ENCODE measurements at places on chromosomes 13 and 19.

- DNase-seq = no peak
Measured at GRCh38 chr13:77733674-77734073, 36.2 kb downstream of the SLAIN1 start.

DNA sequence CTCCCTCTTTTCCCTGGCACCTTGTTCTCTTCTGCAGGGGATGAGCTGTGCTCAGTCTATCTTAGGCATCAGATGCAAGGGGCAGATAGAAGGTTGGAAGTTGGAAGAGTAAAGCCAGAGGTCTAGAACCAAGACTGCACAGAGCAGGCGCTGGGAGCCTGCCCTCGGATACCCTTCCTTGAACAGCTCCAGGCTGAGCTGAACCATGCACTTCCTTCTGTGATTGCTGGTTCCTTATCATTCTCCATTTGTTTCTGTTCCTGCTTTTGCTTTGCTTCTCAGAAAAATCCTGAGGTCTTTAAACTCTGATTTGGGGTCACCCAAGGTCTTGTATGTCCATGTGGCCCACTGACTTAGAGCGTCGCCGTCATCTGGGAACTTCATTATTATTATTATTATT is 36.3 kb downstream of the ARHGEF18 start:
- no peak for DNase-seq

DNA sequence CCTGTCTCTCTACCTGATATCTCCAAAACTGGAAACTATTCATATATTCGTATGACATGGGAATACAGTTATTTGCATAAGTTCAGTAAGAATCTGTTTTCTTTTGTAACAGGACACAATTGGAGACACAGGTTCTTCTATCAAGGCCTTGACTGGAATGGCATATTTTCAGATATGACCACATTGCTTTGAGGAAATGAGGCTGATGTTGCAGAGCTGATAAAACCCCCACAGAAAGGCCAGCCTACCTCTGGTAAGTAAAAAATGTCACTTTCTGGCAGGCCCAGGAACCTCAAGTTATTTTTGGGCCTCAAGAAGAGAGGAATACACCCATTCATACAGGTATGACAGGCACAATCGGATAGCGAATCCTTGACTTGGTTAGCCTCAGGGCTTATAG is 29.5 kb upstream of the KBTBD6 start:
- DNase-seq = no peak

GRCh38 chr13:97432232-97432916 is 1.6 kb upstream of the RAP2A start:
- DNase-seq = no peak

GRCh38 chr19:41353466-41354342 is at the start of gene TGFB1:
Gene TGFB1, minus strand, starts transcription at chr19:41353922. Its CDS starts 878 bp downstream, at chr19:41353044.
- DNase-seq = peak; percentile 98

- DNase-seq = no peak
Measured at GRCh38 chr19:50030225-50030624, 4.4 kb downstream of the ZNF473 start.

- no peak for DNase-seq
Measured at GRCh38 chr13:69565334-69565733, 542.3 kb upstream of the ATXN8OS start.

GRCh38 chr13:107788464-107789165 is 426.7 kb downstream of the LIG4 start:
- DNase-seq = no peak

DNA sequence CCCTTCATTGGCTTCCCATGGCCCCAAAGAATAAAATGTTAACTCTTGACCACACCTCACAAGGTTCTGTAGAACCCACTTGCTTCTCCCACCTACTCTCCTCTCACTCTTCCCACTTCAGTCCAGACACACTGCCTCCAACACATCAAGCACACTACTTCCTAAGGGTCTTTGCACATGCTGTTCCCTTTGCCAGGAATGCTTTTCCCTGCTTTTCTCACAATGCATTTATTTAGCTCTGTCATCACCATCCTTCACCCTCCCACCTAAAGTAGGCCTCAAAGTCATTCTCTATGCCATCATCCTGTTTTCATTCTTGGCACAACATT is 7.9 kb downstream of the IFNL1 start:
- DNase-seq = no peak

DNA sequence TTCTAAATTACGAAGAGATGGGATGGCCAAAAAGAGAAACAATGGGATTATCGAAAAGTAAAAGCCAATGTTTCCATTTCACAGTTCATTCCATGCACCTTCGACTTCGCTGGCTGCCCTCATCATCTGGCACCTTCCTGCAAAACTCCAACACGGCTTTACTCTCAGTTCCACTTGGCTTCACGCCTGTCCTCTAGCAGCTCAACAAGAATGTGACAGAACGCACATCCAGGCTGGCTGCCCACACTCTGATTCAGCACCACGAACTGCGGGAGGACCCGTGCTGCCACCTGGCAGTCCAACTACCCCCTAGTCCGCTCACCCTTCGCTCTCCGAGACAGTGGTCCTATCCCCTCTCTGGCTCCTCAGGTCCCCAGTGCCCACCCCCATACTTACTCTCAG is 11.7 kb downstream of the ATP7B start:
- DNase-seq = no peak

- DNase-seq = peak; percentile 23
Measured at GRCh38 chr13:28819735-28820098, 422 bp upstream of the MTUS2 start.

GRCh38 chr13:24651718-24652345 is 28.4 kb upstream of the ATP12A start:
- no peak for DNase-seq

DNA sequence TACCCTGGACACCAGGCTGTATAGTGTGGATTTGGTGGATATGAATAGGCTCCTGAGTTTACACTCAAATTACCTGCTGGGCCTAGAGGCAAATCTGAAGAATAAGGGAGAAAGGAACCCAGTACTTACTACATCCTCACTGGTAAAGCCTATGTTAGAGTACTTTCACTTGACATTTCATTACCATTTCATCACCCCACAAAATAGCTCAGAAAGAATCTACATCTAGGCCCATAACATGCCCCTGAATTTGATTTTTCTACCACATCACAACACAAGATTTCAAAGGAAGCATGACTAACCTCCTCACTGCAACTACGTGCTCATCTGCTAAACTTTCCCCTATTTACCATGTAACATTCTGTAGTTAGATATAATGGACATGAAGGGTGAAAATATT is 43.3 kb downstream of the VWA8 start:
- DNase-seq = no peak

DNA sequence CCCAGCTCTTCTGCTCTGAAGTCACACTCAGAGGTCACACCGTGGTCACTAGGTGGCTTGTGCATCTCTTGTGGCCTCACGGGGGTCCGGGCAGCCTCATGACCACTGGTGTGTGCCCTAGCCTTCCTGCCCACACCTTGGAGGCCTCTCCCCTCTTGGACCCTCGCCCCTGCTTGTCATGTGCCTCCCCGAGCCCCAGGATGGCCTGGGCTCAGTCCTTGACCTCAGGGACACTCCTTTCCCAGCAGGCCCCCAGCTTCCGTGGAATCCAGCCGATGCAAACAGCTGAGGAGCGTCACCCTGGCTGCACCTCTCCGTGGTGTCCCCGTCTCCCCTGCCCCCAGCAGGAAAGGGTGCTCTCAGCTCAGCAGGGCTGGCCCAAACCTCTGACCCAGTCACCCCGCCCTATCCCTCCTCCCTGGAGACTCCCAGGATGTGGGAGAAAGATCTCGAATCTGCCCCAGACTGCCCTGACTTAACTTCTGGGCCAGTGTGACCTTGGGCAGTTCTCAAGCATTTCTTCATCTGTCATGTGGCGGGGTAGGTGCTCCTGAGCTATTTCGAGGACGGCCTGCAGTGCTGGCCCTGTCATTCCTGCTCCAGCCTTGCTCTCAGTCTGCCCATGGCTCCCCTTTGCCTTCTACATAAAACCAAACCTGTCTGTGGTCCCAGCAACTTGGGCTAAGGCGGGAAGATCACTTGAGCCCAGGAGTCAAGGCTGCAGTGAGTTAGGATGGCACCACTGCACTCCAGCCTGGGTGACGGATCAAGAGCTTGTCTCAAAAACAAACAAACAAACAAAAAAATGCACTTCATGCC is 4.6 kb upstream of the SLC25A42 start:
- DNase-seq = no peak

GRCh38 chr13:29707876-29708543 is 112.5 kb upstream of the SLC7A1 start:
- DNase-seq = peak; percentile 39

GRCh38 chr13:94947392-94947791 is 235.0 kb upstream of the SOX21 start:
- DNase-seq = no peak

DNA sequence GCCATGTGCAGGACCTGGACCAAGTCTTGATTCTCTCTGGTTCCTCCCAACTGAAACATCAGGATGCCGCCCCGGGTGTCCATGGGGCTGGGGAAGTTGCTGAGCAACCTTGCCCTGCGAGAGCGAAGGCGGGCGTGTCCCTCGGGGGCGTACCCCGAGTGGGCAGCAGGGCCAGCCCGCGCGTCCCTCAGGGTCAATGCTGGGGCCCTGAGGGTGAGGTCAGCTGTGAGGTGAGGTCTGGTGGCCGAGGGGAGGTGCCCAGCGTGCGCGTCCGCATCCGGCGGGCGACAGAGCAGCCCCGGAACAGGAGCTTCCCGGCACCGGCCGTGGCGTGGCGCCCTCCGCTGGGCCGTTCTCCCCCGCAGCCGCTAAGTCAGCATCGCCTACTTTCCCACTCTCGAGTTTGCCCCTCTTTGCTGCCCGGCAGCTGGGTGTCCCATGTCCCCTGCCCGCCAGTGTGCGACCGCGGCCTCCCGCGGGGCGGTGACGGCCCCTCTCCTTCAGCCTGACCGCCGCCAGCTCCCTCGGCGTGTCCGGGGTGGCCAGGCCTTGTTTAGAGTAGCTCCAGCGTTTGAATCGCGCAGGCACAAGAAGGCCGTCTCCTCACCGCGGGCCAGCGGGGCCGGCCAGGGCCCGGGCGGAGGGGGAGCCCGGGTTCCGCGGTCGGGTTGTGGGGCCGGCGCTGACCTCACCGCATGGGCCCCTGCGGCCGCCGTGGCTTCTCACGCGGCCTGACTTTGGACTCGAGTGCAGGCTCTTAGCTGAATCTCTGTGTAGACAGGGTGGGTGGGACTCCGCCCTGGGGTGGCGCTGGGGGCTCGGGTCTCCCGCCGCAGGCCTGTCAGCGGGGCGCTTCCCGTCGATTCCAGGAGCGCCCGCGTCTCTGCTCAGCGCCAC is 33.0 kb downstream of the GJA3 start:
- peak; percentile 43 for DNase-seq

DNA sequence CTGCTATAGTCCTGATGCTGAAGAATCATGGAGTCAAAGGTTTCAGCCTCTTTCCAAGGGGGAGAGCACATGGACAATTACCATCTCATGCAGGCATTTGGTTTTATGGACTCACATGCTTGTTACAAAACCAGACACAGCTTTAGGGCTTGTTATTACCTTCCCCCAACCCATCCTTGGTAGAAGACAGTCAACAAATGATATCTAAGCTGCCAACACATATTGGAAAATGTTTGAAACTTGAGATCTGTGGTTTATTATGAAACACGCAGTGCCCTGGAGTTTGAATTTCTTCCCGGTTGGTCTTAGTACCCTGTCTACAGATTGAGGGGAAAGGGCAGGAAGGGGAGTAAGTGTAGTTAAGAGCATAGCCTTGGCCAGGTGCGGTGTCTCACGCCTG is 12.5 kb upstream of the CYP2A6 start:
- DNase-seq = no peak

- no peak for DNase-seq
Measured at GRCh38 chr13:85363504-85363903, 435.7 kb downstream of the SLITRK6 start.

DNA sequence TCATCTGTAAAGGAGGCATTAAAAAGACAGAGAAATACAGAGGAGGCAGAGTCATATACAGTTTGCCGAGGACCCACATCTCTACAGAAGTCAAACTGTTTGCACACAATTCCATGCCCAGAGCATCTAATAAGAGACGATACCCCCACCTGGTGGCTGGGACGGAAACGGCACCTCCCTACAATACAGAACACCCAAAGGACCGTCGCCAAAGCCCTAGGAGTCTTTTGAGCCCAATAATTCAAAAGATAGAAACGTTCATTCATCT is 703 bp upstream of the PLEKHG2 start:
- DNase-seq = peak; percentile 92

DNA sequence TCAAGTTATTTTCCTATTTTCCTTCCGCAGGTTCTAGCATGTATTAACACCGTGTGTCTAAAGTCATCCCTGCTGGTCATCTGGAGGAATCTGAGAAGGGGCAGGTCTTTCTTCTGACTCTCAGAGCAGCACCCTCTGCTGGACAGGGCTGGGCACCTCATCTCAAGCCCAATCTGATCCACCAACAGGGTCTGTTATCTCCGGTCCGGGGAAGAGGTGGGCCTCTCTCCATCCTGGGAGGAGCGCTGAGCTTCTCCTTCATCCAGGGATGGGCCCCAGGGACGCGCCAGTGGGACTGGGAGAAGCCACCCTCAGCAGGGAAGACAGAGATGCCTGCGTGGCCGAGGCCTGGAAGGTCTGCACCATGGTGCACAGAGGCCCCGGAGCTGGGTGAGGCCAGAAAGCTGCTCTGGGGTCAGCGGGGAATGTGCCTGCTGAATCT is 26.0 kb upstream of the ZNF331 start:
- peak; percentile 53 for DNase-seq

- no peak for DNase-seq
Measured at GRCh38 chr13:41548031-41548430, 90.7 kb downstream of the RGCC start.

DNA sequence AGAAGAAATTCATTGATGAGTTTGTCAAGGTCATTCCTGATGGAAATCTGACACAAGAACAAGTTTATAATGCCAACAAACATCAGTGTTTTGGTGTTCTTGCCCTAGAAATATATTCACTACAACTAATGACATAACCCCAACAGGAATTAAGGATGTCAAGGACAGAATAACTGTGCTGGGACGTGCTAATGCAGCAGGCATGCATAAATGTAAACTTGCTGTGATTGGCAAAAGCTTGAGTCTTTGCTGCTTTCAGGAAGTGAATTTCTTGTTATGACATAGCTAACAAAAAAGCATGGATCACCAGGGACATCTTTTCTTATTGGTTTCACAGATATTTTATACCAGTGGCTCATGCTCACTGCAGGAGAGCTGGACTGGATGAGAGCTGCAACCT is 144.6 kb downstream of the KCTD12 start:
- DNase-seq = no peak

Data from activated CD8-positive, alpha-beta memory T cell treated with anti-CD3 and anti-CD28 coated beads, Interleukin-2, amount 50 U/mL, for 4 hours (primary cell).